GM23338 (cell line): ENCODE measurements at places on chromosomes 12 and 14. TPM values are rescaled to one million over a fixed set of nuclear protein-coding genes. Genes with fewer than 3 reads are reported as not detected.

The PZP gene
- total RNA-seq = 0.43 TPM in 1 of 2 replicates, not detected in the other

The AMIGO2 gene
- total RNA-seq = 3.5 and 3.8 TPM in 2 replicates

The KRT4 gene
- not detected in 2 replicates for total RNA-seq

The C12orf50 gene
- 0.03 TPM in 1 of 2 replicates, not detected in the other for total RNA-seq

The BLTP3B gene
- 22.6 and 35.8 TPM in 2 replicates for total RNA-seq

The FAIM2 gene
- total RNA-seq = 0.08 and 2.0 TPM in 2 replicates

The KCNK10 gene
- total RNA-seq = 1.0 TPM in 2 replicates
